ENCODE measurements at places on chromosomes 3 and 15. TPM values are rescaled to one million over a fixed set of nuclear protein-coding genes. Genes with fewer than 3 reads are reported as not detected.

GRCh38 chr3:51393564-51393963, 2.5 kb downstream of the RBM15B start:
- no peak for ATAC-seq

DNA sequence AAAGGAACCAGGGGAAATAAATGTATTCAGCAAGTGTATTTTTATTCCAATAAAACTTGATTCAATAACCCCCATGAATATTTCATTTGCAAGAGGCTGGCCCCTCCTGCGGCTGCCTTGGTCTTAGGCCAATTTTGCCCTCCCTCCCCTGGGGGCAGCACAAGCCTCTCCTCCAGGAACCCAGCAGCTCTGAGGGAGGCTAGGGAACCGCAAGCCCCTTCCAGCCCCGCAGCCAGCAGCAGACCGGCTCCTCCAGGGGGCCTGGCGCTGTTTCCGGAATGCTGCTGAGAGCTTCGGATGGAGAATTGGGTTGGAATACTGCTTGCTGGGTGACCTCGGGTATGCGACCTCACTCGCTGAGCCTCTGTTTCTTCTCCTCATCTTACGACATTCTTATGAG, 150.1 kb downstream of the RAB11A start:
- ATAC-seq: no peak

- no peak for ATAC-seq
These were observed 95.1 kb downstream of the FOXP1 start for GRCh38 chr3:71488391-71488809.

PPP1R14D gene
- not detected for total RNA-seq

FOXB1 gene
- not detected for total RNA-seq

All from gastroesophageal sphincter (tissue), 4 donors.